AG09309 (cell line): ENCODE measurements at places on chromosomes 6 and 20.

- DNase-seq: no peak
Observed at GRCh38 chr6:16799279-16800193, 38.3 kb upstream of the ATXN1 start.

- no peak for DNase-seq
Observed at GRCh38 chr6:40399888-40400457, 187.2 kb downstream of the LRFN2 start.

DNA sequence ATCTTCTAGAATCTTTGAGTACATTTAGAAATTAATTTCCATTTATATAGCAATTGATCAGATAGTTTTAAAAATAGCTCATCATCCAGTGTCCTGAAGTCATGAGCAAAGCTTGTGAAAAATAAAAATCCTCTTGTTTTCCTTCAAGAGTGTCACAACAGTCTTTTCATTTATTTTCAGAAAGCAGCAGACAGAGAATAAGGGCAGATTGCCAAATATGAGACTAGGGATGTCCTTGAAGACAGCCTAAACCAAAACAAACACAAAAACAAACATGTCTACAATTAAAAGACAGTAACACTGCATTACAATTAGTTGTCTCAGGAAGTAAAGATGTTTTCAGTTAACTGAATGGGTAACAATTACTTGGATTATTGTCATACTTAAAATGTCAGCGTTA, 682.8 kb downstream of the TFAP2A start:
- DNase-seq: no peak

DNA sequence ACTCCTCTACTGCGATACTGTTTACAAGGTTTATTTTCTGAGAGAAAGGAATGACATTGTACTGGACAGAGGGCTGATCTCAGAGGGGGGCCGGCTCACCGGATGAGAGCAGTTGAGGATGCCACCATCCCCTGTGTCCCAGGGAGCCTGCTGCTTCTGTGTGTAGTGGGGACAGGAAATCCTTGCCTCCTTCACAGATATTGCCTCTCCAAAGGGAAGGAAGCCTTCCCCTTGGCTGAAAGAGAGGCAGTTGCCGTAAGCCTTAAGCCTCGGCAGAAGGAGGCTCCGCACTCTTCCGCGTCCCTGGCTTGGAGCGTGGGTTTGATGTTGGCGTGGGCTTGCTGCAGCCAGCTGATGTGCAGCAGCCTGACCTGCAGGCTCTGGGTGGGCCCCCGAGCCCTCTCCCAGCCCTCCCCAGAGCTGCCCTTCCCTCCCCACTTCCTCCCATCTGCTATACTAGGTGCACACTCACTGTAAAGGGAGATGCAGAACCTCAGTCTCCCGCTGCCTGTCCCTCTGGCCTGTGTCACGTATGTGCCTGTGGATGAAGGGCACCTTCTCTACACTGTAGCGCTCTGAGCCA, 45.7 kb upstream of the RPS6KA2 start:
- DNase-seq: no peak

- DNase-seq: no peak
Observed at GRCh38 chr6:106569428-106569827, 59.9 kb downstream of the RTN4IP1 start.

DNA sequence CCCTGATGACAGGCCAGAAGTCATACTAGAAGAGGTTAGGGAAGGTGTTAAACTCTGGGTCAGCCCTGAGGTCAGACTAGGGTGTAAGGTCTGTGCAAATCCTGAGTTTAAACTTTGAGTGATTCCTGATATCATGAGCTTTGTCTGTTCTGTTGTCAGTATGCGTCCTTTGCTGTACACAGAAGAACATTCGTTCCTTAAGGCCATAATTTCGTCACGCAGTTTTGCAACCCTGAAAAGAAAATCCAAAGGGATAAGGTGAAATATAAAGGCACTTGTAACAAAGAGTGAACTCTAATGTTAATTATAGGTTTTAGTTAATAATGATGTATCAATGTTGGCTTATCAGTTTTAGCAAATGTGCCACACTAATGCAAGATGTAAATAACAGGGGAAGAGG, 2.3 kb downstream of the DST start:
- DNase-seq: no peak

- DNase-seq: no peak
Observed at GRCh38 chr6:72322771-72323170, 299.1 kb upstream of the KCNQ5 start.

DNA sequence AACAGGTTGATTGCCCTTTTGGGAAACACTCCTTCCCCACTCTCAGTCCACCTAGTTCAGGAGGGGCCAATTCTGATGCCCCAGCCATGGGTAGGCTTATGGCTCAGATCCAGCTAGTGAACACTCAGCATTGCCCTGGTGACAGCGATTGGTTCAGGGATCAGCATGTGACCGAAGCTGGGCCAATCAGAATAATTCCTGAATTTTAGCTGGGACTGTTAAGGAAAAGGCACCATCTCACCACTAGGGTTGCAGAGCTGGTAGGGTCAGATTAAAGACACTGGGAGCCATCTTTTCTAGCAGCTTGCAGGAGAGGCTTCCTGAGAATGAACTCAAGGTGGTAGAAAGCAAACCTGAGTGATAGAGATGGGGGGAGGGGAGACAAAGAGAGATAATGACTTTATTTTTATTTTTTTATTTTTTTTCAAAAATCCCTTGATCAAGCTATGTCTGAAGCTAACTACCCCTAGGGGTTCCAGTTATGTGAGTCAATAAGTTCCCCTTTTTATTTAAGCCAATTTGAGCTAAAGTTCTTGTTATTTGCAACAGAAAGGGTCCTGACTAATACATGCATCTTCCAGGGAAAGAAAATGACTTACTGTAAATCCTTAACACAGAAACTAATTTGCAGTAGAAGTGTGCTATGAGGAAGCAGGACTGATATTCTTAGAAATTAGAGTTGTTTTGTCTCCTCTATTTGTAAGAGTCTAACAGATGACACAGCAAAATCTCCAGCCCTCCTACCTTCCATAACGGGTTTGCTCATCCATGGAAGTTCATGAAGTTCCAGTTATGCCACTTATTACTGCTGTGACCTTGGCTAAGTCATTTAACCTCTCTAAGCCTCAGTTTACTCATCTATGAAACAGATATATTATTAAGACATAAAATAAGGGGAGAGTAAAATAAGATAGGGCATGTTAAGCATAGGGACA, 44.7 kb downstream of the EYA2 start:
- no peak for DNase-seq

GRCh38 chr20:43752561-43753301, 25.9 kb upstream of the GTSF1L start:
- peak; percentile 91 for DNase-seq

GRCh38 chr6:47288267-47289090, 21.2 kb downstream of the TNFRSF21 start:
- DNase-seq: no peak

GRCh38 chr6:159212028-159212427, 42.8 kb downstream of the FNDC1 start:
- no peak for DNase-seq

DNA sequence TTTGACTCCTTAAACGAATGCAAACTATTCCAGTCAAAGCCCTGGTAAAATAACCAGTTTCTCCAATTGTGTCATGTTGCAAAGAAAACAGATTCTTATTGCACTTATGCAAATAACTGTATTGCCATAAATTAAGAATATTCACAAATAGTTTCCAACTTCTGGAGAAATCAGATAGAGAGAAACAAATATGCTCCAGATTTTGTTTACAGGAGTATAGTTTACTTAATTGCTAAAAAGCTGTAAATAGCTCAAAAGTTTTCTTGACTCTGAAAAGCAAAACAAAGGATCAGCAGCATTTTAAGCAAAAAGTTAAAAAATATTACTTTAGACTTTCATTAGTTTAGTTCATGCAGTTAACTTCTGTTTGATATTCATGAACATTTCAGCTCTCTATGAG, 304.2 kb downstream of the PACRG start:
- no peak for DNase-seq

GRCh38 chr6:22556266-22556665, 13.1 kb upstream of the HDGFL1 start:
- no peak for DNase-seq

- DNase-seq: no peak
Observed at GRCh38 chr6:54868556-54868955, 22.0 kb downstream of the FAM83B start.

DNA sequence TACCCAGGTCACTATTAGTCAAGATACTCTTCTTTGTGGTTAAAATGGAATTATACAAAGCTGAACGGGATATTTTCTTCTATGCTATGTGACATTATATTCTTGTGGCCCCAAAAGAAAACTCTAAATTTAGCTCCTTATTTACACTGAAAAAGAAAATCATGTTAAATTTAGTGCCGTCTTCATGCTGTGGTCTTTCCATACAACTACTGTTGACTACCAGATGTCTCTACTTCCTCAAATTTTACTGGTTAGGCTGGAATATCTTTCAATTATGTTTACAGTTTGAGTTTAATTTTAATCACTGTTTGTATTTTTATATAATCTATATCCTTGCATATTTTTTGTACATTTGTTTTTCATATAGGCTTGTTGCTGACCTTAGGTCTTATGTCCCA, 95.6 kb upstream of the FOXO3 start:
- DNase-seq: no peak

DNA sequence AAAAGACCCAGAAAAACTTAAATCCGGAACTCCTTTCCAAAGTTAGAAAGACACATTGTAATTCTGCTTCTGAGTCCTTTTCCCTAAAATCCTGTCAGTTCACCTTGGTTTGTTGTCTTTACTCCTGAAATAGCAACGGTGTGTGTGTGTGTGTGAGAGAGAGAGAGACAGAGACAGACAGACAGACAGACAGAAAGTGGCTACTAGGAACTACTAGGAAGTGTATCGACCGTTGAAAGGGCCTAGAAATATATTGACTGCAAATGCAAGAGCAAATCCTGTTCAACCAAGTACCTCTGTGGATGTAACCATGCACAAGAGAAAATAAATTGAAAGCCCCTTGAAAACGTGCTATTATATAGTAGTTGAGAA, 100.0 kb upstream of the MLIP start:
- no peak for DNase-seq

- DNase-seq: no peak
Observed at GRCh38 chr6:154506582-154506981, 3.9 kb downstream of the CNKSR3 start.

GRCh38 chr6:39934131-39934757, at the start of gene MOCS1:
Gene MOCS1 (minus strand): TSS chr6:39934462. CDS start chr6:39934417, 45 bp downstream.
- DNase-seq: no peak

DNA sequence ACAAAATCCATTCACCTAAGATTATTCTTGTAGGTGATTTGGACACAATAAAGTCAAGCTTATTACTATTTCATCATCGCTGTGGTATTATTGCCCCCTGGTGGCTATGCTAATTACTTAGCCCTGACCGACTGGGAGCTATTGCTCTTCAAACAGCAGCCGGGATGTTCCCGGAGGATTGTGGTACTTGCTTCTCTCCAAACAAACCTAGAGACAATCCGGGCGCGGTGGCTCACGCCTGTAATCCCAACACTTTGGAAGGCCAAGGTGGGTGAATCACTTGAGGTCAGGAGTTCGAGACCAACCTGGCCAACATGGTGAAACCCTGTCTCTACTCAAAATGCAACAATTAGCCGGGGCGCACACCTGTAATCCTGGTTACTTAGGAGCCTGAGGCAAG, 15.4 kb upstream of the STMND1 start:
- DNase-seq: peak; percentile 49

- no peak for DNase-seq
Observed at GRCh38 chr6:86780923-86781322, 156.4 kb upstream of the HTR1E start.

- no peak for DNase-seq
Observed at GRCh38 chr6:20029979-20030378, 182.3 kb downstream of the MBOAT1 start.

- no peak for DNase-seq
Observed at GRCh38 chr20:44900231-44900854, 9.5 kb upstream of the PABPC1L start.

DNA sequence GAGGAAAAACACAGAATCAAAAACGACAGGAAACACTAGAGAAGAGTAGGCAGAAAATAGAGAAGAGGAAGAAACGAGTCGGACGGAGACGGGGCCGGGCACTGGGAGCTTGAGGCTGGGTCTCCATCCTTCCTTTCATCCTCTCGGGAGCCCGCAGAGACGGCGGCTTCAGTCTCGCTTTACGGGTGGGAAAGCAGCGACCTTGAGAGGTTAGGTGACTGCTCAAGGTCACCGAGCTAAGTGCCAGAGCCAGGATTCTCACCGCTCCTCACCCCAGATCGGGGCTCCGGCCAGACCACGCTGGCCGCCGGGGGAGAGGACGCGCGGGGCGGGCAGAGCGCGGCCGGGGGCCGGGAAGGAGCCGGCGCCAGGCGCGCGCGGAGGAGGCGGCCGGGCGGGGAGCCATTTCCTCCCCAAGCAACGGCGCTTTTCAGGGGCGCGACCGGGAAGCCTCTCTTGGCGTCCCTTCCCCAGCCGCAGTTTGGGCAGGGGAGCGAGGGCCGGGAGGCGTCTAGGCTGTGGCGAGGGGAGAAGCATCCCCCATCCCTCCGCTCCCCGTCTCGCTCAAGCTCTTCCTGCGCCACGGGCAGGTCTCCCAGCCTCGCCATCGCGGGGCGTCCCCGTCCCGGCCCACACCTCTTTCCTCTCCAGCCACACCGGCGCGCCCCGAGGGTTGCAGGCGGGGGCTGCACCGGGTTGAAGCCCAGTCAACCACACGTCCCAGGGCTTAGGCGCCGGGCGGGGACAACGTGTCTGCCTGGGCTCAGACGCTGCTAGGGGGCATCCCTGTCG, 24.1 kb upstream of the MAP3K7 start:
- DNase-seq: no peak

DNA sequence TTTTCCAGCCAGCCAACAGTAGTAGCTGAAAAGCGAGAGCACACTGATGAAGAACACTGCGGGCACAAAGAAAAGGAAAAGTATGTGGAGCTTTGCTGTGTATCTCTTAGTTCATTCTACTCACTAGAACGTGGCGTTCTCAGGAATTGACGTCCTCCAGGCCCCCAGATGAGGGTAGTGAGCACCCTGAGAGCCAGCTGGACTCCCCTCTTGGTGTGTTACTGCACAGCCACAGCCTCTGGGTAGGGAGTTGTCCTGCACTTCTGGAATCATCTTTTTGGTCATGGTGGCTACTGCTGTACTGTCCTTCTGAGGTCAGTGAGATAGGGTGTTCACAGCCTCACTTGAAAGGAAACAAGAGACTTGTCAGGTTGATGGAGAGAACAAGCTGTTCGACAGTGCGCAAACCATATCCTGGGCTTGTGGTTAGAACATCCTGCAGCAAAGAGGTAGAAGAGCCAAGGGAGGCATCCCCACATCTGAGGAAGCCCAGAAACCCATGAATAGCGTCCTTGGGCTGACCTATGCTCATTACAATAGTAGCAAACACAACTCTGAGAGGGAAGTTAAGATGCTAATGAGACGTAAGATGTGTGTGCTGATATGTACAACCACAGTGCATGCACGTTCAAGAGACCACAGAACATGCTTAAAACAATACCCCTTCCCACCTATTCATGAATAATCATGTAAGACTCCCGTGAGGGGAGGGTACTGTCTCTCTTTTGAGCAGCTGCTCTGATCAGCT, 14.6 kb upstream of the HLA-F start:
- no peak for DNase-seq
